ENCODE measurements at places on chromosomes 2 and 18.

- DNase-seq: no peak
These were observed at the start of gene MARCO for GRCh38 chr2:118942031-118942430. Gene MARCO (plus strand): TSS chr2:118942194. CDS start chr2:118942301, 107 bp downstream.

DNA sequence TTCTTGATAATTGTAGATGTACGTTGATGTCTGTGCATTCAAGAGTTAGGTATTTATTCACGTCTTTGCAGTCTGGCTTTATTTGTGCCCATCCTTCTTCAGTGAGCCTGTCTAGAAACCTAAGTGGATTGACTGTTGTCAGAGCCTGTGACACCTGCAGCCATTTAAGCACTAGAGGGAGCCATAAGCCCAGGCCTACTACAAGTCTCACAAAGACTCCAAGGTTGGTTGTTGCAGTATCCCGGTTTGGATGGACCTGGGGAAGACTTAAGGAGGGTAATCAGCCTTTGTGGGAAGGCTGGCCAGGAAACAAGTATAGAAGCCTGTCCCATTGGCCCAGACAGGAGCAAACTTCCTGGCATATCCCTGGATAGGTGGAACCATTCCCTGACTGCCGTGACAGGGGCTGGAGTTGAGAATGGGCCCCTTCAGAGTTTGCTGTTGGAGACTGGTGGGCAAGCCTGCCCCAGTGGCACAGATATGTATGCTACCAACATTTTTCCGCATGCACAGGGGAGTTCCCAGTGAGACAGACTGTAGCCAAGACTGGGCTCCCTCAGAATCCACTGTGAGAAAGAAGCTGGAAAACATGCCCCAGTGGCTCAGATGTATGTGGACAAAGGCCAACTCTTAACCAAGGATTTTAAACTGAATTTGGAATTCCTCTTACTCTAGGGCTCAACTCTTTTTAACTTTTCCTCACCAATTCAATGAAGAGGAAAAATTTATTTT is 9.3 kb upstream of the LRRC30 start:
- DNase-seq: no peak

- DNase-seq: no peak
These were observed 249.3 kb upstream of the RBBP8 start for GRCh38 chr18:22683786-22684185.

DNA sequence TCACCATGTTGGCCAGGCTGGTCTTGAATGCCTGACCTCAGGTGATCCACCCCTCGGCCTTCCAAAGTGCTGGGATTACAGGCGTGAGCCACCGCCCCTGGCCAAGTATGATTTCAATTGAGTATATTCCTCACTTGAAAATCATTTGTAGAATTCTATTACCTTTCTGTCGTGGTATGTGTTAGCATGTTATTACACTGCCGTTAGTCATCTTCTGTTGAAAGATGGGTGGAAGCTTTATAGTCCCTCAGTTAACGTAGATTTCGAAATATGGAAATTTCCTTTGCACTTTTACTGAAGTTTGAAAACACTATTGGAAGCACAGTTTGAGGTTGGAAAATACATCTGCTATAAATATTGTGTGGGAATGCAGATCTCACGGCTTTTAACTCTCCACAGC is 14.7 kb downstream of the NIFK start:
- DNase-seq: no peak

- DNase-seq: no peak
These were observed 57.1 kb downstream of the RAPGEF4 start for GRCh38 chr2:172792711-172793110.

Data from spleen (tissue), 13 donors.